ENCODE measurements at places on chromosomes 5 and 9. TPM values are rescaled to one million over a fixed set of nuclear protein-coding genes. Genes with fewer than 3 reads are reported as not detected.

OLFML2A gene
- 11.4 TPM for total RNA-seq

TMEFF1 gene
- total RNA-seq: 0.66 TPM

SPINK13 gene
- total RNA-seq: not detected

THBS4 gene
- 6.0 TPM for total RNA-seq

SEMA5A gene
- total RNA-seq: 25.9 TPM

DNA sequence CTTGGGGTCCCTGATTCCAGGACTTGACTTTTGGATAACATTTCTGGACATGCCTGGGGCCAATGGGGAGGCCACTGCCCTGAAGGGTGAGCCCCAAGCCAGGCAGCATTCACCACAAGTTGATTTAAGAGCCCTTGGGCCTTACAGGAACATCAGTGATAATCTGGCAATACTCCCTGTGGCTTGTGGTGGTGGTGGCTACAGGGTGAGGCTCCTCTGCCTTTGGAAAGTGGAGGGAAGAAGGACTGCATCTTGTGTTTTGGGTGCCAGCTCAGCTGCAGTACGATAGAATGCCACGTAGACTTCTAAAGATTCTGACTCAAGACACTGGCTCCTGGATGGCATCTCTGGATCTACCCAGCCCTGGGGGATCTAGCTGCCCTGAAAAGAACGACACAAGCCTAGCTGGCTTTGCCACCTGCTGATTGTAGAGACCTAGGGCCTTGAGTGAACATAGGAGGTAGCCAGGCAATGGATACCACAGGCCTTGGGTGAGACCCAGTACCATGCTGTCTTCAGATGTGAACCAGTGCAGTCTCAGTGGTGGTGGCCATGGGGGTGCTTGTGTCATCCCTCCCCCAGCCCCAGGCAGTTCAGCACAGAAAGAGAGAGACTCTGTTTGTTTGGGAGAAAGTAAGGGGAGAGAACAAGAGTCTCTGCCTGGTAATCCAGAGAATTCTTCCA lies 79.0 kb upstream of the DAP start:
- no peak overlapping the region for H3K4me3 ChIP-seq
- H3K27me3 ChIP-seq: no peaks in the 10 kb centered on the region
- DNase-seq: no peak
- no peaks in the 10 kb centered on the region for H3K36me3 ChIP-seq

GRCh38 chr9:124251605-124252378 lies 6.0 kb upstream of the NEK6 start:
- no peak for DNase-seq
- H3K4me1 ChIP-seq: no peaks in the 10 kb centered on the region
- H3K36me3 ChIP-seq: no peaks in the 10 kb centered on the region
- no peak overlapping the region for H3K4me3 ChIP-seq
- no peak overlapping the region for H3K27ac ChIP-seq
- no peaks in the 10 kb centered on the region for H3K27me3 ChIP-seq

DNA sequence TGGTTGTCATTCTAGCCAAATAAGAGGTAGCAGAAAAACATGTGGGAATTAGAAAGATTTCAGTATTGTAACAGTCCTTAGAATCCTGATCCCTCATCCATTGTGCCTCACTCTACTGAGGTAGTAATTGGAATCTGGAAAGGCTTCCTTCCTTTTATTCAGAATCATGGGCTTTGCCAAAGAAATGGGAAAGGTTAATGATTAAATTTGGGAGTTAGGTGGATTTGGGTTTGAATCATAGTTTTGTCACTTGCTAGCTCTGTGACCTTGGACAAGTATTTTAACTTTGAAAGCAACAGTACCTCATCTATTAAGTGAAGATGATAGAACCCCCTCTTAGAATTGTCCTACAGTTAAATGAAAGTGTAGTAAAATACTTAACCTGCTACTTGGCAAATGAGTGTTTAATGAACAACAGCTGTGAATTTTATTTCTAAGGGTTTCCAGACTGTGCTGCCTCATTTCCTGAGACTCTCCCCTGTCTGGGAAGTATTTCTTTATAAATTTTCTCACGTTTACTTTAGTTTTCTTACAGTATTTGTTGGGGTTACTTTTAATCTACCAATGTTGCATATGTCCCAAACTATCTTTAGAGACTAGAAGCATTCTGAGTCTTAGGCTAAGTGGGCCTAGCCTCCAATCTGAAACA lies 11.7 kb downstream of the SPDL1 start:
- no peaks in the 10 kb centered on the region for H3K27me3 ChIP-seq
- H3K4me1 ChIP-seq: no peaks in the 10 kb centered on the region
- H3K36me3 ChIP-seq: peaks cover 4% of the 10 kb centered on the region
- no peak overlapping the region for H3K27ac ChIP-seq
- no peak for DNase-seq
- no peak overlapping the region for H3K4me3 ChIP-seq

- no peak overlapping the region for H3K4me3 ChIP-seq
- H3K4me1 ChIP-seq: peaks cover 8% of the 10 kb centered on the region
- H3K27ac ChIP-seq: no peak overlapping the region
- H3K27me3 ChIP-seq: no peaks in the 10 kb centered on the region
- peaks cover 20% of the 10 kb centered on the region for H3K36me3 ChIP-seq
These were observed 1.6 kb upstream of the DOK3 start for GRCh38 chr5:177511181-177511580.

GRCh38 chr9:115794921-115795475 lies 358.6 kb upstream of the PAPPA start:
- H3K36me3 ChIP-seq: no peaks in the 10 kb centered on the region
- no peaks in the 10 kb centered on the region for H3K4me1 ChIP-seq
- no peak for DNase-seq
- H3K4me3 ChIP-seq: no peak overlapping the region
- no peaks in the 10 kb centered on the region for H3K27me3 ChIP-seq

DNA sequence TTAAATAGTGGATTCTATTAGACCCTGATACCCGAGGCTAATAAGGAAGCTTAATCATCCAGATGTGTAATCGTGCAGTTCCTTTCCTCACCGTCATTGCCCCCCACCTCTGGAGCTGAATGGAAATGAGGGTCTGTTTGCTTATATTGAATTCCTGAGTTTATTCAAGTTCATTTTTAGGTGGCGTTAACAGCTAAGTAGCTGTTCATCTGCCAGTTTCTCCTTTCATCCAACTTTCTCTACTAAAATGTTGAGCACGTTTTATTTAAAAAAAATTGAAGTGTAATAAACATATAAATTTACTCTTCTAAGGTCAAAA lies 291.0 kb downstream of the DOCK8 start:
- H3K27me3 ChIP-seq: no peaks in the 10 kb centered on the region
- peak overlapping the region; percentile 82 for H3K27ac ChIP-seq
- DNase-seq: no peak
- no peaks in the 10 kb centered on the region for H3K4me1 ChIP-seq
- H3K36me3 ChIP-seq: no peaks in the 10 kb centered on the region
- peak overlapping the region; percentile 86 for H3K4me3 ChIP-seq

- no peaks in the 10 kb centered on the region for H3K36me3 ChIP-seq
- no peaks in the 10 kb centered on the region for H3K4me1 ChIP-seq
- no peak overlapping the region for H3K4me3 ChIP-seq
These were observed 237.5 kb downstream of the CHSY3 start for GRCh38 chr5:130141659-130142320.

- peak overlapping the region; percentile 84 for H3K27ac ChIP-seq
- H3K4me3 ChIP-seq: no peak overlapping the region
- H3K36me3 ChIP-seq: peaks cover 28% of the 10 kb centered on the region
- H3K27me3 ChIP-seq: no peaks in the 10 kb centered on the region
These were observed 15.7 kb upstream of the POMT1 start for GRCh38 chr9:131487001-131487400.
